Panc1 (cell line): ENCODE measurements at places on chromosomes 13 and 19. TPM values are rescaled to one million over a fixed set of nuclear protein-coding genes. Genes with fewer than 3 reads are reported as not detected.

VSIG10L gene
- total RNA-seq, result 3.3 TPM

RETN gene
- not detected for total RNA-seq

SHISA7 gene
- 0.03 TPM for total RNA-seq

FFAR1 gene
- total RNA-seq, result not detected

IQCN gene
- 2.5 TPM for total RNA-seq

S1PR2 gene
- total RNA-seq, result 2.9 TPM

NCR1 gene
- total RNA-seq, result not detected

DNA sequence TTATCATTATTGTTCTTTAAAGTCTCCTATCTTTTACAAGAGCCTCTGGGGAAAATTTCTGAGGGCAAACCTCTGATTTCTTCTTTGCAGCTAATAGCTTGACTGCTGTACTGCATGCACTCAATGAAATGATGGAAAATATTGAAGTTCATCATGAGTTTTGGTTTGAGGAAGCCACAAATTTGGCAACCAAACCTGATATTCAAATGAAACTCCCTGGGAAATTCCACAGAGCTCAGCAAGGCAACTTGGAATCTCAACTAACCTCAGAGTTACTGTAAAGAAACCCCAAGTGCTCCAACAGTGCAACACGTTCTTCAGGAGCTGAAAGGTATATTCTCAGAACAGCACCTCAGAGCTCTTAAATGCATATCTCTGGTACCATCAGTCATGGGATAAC is 14.2 kb upstream of the RNF6 start:
- no peak for DNase-seq

DNA sequence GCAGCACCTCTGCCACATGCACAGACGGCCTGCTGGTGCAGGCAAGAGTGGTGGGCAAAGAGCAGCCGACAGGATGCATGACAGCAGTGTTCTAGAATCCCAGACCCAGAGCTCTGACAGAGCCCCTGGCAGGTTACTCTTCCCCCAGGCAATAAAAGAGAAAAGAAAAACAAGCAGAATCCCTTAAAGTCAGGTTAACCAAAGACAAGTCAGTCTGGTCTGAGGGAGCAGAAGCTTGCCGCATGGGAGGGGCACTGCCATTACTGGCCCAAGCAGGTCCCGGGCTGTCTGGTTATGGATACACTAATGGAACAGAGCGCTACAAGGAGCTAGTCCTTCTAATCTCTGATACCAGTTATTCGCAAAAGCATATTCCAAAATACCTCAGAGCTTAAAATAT is 36.1 kb upstream of the DOCK9 start:
- no peak for DNase-seq

DNA sequence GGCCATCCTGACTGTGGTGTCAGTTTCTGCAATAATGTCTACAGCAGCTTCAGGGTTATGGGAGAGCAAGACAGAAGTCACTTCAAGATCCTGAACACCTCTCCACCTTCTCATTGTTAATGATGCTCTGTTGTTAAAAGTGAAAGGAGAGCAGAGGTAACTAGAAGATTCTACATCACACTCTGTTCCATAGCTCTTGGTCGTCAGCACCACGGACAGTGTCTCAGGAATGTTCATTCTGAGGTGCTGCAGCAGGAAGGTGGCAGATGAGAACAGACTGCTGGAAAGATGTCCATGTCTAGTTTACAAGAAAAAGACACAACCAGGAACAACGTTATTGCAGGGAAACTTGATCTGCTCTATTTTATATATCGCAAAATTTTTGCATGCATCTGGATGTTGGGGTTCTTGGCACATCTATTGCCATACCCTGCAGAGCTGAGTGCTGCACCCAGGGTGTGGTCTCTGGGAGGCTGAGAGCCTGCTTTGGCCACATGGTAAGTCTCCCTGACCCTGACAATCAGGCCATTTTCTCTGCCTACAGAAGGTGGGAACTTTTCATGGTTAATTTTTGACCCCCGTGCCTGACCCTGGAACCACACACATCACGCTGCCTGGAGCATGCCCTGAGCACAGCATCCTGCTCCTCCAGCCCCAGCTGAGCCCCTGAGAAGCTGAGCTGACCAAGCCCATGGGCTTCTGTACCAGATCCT is 12.7 kb downstream of the CEACAM21 start:
- DNase-seq, result no peak

DNA sequence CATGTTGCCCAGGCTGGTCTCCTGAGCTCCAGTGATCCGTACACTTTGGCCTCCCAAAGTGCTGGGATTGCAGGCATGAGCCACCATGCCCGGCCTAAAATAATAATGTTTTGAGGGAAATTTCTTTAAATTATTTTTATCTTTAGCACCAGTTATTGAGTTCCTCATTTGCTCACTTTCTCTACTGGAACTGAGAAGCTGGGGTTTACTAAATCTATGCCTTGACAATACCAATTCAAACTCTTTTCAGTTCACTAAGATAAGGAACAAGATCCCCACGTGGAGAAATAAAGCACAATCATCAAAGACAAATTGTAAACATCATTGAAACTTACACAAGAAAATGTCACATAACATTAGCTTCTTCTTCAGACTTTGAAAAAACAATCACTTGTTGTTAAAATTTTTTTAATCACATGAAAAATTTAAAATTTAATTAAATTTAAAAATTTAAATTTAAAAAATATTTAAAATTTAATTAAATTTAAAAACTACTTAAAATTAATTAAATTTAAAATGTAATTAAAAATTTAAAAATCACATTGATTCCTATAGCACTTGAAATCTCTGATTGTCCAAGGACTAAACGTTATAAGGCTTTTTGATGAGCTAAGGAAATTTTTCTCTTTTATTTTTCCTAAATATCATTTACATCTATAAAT is 25.2 kb upstream of the XPO4 start:
- no peak for DNase-seq

DNA sequence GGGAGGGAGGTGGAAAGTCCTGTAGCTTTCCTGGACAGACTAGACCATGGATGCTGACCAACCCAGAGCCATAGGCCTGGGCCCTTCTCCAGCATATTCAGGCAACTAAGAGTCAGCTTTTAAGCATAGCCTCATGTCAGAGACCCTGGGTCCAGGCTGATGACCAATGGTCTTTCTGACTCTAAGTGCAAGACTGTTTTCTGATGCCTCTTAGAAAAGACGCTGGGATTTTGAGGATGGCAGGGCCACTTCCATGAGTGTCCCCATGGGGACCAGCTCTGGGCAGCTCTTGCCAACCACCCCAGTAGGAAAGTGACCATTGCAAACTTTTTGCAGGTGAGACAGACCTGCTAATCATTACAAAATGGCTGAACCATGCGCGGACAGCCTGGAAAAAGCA is 135.6 kb upstream of the KL start:
- no peak for DNase-seq
